ENCODE measurements at places on chromosomes 13 and 19. TPM values are rescaled to one million over a fixed set of nuclear protein-coding genes. Genes with fewer than 3 reads are reported as not detected.

Gene IRGQ
- 7.7 TPM for total RNA-seq

Gene CRTC1
- 3.5 TPM for total RNA-seq

Gene LIG1
- total RNA-seq: 64.8 TPM

Gene PLPP2
- total RNA-seq: 109 TPM

Gene PSPN
- total RNA-seq: 1.0 TPM

Gene ZNF540
- not detected for total RNA-seq

Gene OR7D2
- not detected for total RNA-seq

Gene F2RL3
- total RNA-seq: not detected

Gene WDR87
- total RNA-seq: not detected

Gene ZNF773
- total RNA-seq: 7.4 TPM

Gene ZSWIM4
- total RNA-seq: 3.1 TPM

Gene NLRP4
- not detected for total RNA-seq

Gene MATK
- 0.99 TPM for total RNA-seq

Gene CYP4F8
- total RNA-seq: not detected

Gene SERTM1
- not detected for total RNA-seq

Gene KLHL1
- total RNA-seq: not detected

Gene ZNF99
- not detected for total RNA-seq

Gene TMEM272
- total RNA-seq: not detected

Gene CNN1
- total RNA-seq: 0.32 TPM

Gene IL17D
- total RNA-seq: 0.88 TPM

Gene ELAVL3
- total RNA-seq: 0.24 TPM
